DMS79 treated with DMSO at 0.1 percent for 48 hours (cell line): ENCODE measurements at places on chromosomes 12 and 14.

GRCh38 chr14:48086516-48086915, 411.1 kb upstream of the MDGA2 start:
- no peak for DNase-seq

DNA sequence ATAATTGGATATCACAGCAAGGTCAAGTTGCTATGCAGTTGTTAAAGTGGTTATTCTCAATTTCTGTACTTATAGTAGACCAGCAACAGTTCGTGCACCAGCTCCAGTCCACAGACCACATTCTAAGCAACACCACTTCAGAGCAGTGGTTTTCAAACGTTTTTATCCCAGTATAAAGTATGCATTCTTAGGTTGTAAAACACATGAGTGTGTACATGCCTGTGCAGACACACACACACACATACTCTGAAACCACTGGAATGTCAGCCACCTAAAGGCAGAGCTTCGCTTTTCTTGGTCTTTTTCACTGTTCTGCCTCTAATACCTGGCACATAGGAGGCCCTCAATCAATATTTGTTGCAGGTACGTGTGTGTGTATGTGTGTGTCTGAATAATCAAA, 22.2 kb upstream of the C12orf71 start:
- no peak for DNase-seq

DNA sequence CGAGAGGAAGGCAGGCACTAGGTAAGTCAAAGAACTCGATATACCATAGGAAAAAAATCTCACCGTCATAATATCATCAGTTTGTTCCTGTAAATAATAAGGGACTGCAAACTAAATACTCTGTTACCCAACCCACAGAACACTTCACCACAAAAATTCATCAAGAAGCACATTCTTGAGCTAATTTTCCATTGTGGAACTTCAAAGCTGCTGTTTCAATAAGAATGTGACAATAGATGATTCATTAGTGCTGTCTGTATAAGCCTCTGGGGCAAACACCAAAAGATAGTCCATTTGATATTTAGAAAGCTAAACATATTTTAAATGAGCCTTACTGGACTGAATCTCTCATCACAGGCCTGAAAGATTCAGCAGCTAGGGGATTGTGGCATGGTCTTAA, 219.4 kb downstream of the KSR2 start:
- DNase-seq, result no peak

GRCh38 chr12:106097011-106097410, 41.7 kb downstream of the NUAK1 start:
- no peak for DNase-seq

- DNase-seq, result peak; percentile 91
These were observed 671 bp downstream of the SPTB start for GRCh38 chr14:64878837-64879634.

GRCh38 chr12:116434155-116435011, 124.8 kb upstream of the MAP1LC3B2 start:
- DNase-seq, result peak; percentile 14

GRCh38 chr14:76848879-76849278, 22.7 kb downstream of the LRRC74A start:
- no peak for DNase-seq

GRCh38 chr12:100234591-100235304, 32.1 kb downstream of the DEPDC4 start:
- peak; percentile 32 for DNase-seq

GRCh38 chr12:52032446-52032803, 18.8 kb upstream of the NR4A1 start:
- peak; percentile 16 for DNase-seq

- peak; percentile 6 for DNase-seq
These were observed 26.6 kb upstream of the KLRB1 start for GRCh38 chr12:9634177-9634803.

GRCh38 chr12:89863493-89863938, 154.9 kb upstream of the ATP2B1 start:
- DNase-seq, result no peak

DNA sequence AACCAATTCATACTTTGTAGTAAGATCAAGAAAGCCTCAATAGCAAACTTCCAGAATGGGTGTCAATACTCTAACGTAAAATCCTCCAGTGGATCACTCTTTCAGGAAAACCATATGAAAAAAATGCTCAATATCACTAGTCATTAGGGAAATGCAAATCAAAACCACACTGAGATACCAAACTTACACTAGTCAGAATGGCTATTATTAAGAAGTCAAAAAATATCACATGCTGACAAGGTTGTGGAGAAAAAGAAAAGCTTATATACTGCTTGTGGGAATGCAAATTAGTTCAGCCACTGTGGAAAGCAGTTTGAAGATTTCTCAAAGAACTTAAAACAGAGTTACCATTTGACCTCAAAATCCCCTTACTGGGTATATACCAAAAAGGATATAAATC, 49.5 kb upstream of the ATXN7L3B start:
- DNase-seq, result no peak

DNA sequence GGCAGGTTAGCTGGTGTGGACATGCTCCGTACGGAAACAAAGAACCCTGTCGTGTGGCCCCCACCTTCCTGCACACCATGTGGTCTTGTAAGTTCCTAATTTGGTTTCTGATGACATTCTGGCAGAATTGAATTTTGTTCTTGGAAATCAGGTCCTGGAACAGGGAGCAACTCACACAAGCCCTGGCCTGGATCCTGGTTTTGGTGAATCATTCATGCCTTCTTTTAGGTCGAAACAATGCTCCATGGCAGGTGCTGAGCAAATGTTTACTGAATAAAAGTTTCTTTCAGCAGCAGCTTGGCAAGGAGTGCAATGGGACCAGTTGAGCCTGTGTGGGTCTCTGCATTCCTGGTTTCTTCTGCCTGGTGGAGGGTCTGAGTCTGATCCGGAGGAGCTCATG, 978.4 kb downstream of the BCL11B start:
- no peak for DNase-seq

DNA sequence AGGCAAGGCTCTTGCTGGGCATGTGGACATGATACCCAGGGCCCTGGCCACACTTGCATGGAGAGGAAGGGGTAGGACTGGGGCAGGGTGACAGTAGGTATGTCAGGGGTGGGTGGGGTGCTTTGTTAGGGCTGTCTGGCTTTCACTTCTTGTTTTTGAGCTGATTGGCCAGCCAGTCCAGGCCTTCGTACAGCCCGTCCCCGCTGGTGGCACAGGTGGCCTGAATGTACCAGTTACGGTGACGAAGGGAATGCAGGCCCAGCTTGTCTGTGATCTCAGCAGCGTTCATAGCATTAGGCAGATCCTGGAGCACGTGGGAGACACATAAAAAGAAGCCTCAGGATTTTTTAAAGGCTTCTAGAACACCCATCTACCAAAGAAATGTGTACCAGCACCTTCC, 13.5 kb upstream of the FKBP11 start:
- no peak for DNase-seq

GRCh38 chr12:110848314-110848923, 1.6 kb downstream of the CCDC63 start:
- DNase-seq, result no peak

- DNase-seq, result no peak
These were observed 27.9 kb upstream of the CCDC60 start for GRCh38 chr12:119306593-119306992.

DNA sequence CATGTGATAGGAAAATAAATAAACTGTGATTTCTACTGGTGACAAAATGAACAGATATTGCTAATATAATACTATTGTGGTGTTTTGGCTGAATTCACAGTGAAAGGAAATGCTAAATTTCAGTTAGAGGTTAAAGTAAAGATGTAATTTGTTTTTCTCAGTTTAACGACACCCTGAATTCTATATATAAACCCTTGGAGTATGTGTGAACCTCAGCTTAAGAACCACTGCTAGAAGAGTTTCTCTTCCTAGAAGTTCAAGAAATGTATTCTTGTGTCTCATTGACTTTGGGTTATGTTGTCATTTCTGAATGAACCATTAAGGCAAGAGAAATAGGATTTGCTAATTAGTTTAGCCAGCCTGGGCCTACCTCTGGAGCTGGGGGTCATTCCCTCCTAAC, 8.2 kb downstream of the FBXO34 start:
- DNase-seq, result no peak

DNA sequence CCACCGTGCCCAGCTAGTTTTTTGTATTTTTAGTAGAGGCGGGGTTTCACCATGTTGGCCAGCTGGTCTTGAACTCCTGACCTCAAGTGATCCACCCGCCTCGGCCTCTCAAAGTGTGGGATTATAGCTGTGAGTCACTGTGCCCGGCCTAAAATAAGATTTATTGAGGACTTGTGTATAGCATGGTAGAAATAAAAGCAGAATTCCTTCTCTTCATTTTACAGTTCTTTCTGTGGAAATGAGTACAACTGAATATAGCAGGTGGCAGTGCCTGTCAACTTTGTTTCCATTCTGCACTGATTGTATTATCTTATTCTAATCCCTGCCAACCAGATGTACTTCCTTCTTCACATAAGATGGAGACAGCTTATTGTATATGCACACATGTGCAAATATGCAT, 41.0 kb downstream of the DIP2B start:
- DNase-seq, result no peak

GRCh38 chr12:92065018-92065499, 80.6 kb downstream of the BTG1 start:
- no peak for DNase-seq

DNA sequence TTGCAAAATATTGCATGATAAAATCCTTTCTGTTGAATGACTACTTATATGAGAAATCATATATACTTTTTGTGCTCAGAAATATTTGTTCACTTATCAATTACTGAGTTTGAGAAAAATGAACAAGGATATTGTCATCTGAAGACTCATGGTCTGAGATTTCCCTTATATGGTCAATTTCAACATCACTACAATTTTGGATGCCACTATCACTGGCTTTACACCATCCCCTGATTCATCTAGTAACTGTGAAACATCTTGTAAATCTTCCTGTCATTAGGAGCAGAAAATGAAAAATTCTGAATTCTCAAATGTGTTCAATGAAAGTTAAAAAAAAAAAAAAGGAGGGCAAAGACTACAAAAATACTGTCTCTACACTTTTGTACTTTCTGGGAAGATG, 21.8 kb upstream of the GXYLT1 start:
- no peak for DNase-seq

DNA sequence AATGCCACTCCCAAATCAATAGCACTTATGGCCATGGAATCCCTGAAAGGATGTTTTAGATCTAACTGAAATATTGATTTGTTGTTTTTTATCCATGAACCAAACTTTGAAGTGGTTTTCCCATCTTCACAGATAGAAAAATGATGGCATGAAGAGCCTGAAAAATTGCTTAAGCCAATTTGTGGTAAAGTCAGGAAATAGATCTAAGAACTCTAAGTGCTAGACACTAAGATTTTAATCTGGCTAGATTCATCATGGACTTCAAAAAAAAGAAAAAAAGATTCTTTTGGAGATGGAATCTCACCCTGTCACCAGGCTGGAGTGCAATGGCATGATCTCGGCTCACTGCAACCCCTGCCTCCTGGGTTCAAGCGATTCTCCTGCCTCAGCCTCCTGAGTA, 45.0 kb upstream of the STRN3 start:
- DNase-seq, result no peak

DNA sequence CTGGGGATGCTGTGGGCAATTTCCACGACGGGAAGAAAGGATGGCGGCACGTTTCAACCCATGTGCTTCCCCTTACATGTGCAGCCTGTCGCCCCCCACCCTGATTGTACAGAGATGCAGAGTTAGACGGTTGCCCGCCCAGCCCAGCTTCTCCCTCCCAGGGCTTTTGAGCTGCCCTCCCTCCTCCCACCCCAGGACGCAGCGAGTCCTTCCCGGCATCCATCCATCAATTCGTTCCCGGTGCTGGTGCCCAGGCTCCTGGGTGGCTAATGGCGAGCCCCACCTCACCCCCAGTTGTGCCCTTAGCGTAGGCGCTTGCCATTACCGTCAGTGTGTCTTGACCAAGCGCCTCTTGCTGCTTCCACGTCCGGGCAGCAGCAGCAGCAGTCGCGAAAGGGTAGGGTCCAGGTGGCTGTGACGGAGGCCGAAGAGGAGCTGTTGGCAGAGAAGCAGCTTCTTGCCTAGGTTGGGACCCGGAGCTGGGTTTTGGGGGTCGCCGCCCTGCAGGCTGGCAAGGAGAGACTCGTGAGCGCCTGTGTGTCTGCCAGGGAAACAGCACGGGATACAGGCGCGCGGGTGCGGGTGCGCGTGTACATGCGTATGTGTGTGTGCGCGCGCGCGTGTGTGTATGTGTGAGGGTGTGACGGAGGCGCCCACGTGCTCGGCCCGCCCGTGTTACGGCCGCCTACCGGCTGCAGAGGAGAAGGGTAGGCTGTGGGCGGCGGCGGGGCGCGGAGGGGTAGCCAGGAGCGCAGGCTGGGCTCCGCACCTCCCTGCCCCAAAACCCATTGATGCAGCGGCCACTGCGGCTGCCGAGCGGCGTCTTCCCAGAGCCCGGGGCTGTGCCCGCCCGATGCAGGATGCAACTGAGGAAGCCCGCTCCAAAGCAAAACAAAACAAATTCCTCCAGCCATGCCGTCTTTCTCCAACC, at the start of gene SLC6A15:
Gene SLC6A15 (minus strand): TSS at position 602 of the 931 bp plus-strand sequence. CDS start 20,679 bp downstream, outside the sequence.
- no peak for DNase-seq

DNA sequence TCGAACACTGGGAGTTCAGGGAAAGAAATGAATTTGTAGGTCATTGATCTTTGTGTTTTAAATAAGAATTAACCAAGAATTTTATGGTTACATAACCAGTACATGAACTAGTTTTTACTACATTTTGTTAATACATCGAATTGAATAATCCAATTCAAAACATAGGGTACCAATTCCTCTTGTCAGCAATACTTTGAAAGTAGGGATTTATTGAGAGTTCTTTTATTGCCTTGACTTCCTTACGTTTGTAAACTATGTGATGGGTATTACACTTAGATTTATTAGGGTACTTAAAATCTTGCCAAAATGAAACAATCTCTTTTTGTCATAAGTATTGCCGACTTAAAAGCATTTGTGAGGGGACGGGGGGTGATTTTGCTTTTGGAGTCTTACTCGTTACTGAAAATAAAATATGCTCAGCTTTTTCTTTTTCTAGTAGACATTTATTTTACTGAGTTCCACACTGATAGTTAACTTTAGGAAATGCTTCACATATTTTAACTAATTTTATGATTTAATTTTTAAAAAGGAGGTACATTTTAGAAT, 22.4 kb downstream of the SOCS2 start:
- no peak for DNase-seq

DNA sequence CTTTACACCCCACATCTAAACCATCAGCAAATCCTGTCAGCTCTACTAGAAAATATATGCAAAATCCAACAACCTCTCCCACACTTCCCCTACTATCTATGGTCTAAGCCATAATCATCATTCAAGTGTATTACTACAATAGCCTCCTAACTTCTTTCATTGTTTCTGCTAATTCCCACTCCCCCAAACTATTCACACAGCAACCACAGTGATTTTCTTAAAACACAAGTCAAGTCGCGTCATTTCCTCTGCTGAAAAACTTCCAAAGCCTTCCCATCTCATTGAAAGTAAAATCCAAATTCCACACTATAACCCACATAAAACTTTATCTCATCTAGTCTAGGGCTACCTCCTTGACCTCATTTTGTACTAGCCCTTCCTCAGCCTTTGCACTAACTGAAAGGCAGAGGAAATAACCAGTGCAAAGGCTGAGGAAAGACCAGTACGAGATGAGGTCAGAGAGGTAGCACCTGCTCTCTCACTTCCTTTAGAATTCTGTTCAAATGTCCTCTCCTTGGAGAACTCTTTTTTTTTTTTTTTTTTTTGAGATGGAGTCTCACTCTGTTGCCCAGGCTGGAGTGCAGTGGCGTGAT, 65.5 kb upstream of the MDM1 start:
- no peak for DNase-seq
